ENCODE measurements at places on chromosomes 11 and 22.
A peak's percentile ranks its signal among the peaks of the same experiment; 100 is the strongest.

DNA sequence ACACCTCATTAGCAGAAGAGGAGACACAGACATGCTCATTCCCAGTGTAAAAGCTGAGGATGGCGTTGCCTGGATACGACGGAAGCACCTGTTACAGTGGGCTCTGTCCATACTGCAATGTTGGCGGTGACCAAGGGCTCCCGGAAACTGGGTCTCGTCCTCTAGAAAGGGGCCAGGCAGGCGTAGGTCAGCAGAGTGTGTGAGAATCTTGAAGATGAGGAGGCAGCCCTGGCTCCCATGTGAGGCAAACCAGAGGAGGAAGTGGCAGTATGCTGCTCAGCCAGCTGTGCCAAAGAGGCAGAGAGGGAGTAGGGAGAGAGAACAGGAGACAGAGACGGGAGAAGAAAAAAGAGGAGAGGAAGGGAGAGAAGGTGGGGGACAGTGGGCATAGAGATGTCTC lies 10.3 kb downstream of the LTO1 start:
- DNase-seq = no peak

GRCh38 chr22:48811885-48812284 lies 1015.8 kb downstream of the BRD1 start:
- no peak for DNase-seq

- no peak for DNase-seq
Observed at GRCh38 chr22:42931421-42932196, 74.5 kb upstream of the ARFGAP3 start.

DNA sequence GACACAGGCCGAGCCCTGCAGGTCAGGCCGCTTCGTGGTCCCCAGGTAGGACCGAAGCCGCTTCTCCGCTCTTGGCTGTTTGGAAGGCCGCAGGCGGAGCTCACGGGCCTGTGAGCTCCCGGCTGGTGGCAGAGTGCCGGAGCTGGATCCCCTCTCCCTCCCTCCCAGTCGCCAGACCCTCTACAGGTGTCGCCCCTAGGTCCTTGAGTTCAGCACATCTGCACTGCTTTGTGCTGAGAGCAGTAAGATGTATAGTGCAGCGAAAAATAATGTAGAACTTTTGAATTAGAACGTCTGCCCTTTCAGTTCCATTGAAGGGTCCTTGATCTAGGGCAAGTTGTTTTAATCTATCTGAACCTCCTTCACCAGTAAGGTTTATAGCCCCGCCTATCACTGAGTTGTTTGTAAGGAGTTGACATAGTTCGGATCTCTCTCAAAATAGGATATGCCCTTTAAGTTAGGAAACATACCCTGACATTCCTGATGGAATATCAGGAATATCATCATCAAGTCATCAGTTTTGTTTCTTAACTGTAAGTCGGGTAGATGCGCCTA lies 419 bp downstream of the ANKRD49 start:
- DNase-seq = no peak

- no peak for DNase-seq
Observed at GRCh38 chr22:35841907-35842518, 124.3 kb downstream of the APOL5 start.

DNA sequence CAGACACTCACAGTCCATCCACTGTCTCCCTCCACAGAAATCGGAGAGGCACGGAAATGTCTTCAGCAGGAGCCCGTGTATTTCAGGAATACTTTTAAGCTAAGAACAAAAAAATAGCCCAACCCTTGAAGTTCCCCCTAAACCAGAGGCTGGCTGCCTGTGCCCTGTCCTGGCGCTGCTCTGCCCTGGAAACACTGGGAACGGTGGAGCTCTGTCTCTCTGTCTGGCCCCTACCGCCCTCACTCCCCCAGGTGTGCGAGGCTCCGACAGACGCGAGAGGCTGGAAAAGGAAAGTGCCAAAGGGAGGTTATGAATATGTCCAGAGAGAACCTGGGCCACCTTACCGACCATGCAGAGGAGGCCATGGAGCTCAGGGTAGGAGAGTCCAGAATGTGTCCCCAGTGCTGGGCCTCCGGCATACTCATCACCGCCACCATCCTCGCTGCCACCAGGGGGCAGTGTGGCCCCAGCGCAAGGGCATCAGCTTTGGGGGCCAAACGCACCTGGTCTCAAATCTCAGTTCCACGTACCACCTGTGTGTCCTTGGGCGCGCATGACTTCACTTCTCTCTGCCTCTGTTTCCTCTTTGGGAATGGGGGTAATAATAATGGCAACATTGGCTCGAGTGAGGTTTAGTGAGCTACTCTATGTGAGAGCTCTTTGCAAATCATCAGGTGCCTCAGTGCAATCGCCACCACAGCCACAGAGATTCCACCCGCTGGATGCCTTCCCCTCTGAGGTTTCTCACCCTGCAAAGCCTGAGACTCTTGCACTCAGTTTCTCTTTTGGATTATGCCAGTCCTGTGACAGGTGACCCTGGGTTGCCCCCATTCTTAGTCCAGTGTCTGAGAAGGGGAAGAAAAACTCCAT lies 10.4 kb upstream of the SLCO2B1 start:
- DNase-seq = peak; percentile 72

- no peak for DNase-seq
Observed at GRCh38 chr22:37739035-37739434, 42.2 kb downstream of the TRIOBP start.

- DNase-seq = no peak
Observed at GRCh38 chr22:46373159-46373558, 37.6 kb downstream of the TRMU start.

DNA sequence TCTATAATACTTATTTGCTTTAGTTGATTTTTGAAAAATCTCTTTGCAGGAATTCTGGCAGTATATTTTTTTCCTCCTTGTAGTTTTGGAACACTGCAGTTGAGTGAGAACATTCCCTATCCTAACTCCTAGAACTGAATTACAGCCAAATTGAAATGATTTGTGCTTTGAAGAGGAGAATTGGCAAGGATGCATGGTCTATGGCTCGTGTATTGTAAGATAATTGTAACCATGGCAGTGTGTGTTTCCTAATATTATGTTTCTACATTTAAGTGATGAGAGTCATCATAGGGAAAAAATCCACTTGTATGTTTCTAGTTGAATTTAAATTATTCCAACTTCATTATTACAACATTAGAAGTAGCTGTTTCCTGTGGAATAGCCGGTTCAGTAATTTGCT lies 80.9 kb upstream of the MYO18B start:
- DNase-seq = no peak

DNA sequence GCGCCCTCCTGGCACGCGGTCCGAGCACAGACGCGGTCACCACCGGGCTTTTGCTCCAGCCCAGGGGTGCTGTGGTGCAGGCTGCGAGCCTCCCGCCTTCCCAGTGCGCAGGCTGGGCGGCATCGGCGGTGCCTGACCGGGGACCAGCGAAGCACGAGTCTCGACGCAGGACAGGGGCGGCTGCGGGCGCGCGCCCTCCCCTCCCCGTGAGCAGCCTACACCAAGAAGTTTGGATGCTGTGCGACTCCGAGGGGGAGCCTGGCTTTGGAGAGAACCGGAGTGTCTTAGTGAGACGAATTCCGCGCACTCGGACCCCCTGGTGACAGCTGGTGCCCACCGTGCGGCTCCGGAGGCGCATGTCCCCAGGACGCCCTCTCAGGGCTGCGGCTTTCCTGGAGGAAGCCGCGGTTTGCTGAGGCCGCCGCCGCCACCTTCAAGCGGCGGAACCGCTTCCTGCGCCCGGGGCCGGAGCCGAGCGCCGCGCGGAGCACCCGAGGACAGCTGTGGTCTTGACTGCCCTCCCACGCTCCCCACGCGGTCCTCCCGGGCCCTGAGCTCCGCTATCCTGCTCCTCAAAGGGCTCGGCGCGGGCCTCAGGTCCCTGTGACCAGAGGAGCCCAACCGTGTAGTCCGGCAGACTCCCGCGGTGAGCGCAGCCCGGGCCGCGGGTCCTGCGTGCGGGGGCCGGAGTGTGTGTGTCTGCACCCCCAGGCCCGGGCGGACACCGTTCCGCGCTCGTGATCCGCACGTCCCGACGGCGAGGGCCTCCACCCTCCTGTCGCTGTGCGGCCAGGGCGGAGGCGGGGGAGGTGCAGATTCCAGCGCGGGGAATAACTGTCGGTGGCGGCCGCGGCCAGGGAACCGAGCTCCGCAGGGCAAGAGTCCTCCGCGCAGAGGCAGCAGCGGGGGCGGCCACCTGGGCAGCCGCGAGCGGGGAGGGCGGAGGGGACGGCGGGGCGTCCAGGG lies 1.7 kb downstream of the FGF3 start:
- no peak for DNase-seq

GRCh38 chr11:95451682-95452081 lies 220.7 kb upstream of the SESN3 start:
- no peak for DNase-seq

GRCh38 chr11:14245444-14245843 lies 113.5 kb downstream of the RRAS2 start:
- no peak for DNase-seq

GRCh38 chr22:20438678-20439492 lies 1.3 kb upstream of the SCARF2 start:
- no peak for DNase-seq

DNA sequence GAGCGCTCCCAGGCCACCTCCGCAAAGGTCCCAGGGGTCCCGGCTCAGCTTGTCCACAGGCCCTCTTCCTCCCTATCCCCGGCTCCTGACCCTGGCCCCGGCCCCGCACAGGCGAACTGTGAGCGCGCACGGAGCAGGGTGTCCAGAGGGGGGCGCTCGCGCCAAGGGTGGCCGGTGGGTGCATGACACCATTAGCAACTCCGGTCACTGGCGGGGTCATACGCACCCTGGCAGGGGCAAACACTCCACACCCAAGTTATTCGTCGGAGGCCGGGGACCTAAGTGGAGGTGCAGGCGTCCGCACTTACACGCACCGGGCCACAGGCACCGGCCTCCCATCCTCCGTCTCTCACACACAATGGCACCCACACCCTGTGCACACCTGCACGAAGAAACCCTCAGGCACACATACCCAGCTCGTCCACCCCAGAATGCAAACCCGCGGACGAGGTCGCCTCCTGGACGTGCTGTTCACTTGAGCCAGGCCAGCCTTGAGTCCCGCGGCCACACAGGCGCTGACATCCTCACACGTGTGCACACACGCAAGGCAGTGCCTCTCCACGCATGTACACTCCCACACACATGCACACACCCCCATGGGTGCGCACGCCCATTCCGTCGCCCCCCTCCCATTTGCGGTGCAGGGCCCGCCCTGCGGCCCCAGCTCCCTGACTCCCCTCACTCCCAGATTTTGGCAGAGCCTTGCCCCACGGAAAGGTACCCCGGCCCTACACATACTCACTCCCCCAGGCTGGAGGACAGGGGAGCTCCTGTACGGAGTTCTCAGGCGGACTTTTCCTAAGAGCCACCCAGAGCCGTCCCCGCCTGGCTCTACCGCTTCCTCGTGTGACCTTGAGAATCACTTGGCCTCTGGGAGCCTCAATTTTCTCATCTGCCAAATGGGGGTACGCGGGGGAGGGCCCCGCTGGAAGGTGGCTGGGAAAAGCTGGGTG lies at the start of gene RASGRP2:
TSS of gene RASGRP2 (minus strand) at position 552 of the 953 bp plus-strand sequence. CDS start 1,276 bp downstream, outside the sequence.
- peak; percentile 74 for DNase-seq

- no peak for DNase-seq
Observed at GRCh38 chr11:84800755-84801346, 826.3 kb downstream of the DLG2 start.

DNA sequence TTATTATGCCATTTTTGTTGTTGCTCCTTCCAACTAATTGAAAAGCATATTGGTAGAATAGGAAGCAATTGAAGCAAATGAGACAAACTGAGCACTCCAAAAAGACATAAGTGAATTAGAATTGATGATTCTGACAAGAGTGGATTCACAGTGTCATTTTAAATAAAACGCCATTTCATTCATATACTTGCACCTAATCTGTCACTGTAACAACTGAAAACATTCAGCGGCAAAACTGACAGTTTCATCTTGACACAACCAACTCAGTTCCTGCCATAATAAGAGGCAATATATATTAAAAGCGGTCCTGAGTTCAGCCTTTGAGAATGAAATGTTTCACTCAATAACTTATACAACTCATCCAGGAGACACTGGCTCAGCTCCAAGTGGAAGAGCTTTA lies 306.8 kb downstream of the CNTN5 start:
- DNase-seq = no peak

DNA sequence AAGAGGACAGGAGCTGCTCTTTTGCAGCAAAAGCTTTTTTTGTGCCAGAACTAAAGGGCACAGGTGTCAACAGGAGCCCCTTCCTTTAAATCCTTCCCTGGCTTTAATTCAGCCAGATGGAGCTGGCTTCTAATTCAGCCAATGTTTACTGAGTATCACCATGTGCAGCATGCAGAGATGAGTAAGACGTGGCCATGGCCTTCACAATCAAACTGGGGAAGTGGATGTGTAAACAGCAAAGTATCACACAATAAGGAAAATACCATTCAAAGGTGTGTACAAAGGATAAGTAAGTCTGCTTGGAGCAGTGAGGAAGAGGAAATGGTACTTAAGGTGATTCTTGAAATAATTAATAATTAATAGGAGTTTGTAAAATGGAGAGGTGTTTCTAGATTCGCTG lies 243.4 kb downstream of the NXPE2 start:
- DNase-seq = no peak

- DNase-seq = no peak
Observed at GRCh38 chr11:16097543-16097942, 258.8 kb downstream of the SOX6 start.

DNA sequence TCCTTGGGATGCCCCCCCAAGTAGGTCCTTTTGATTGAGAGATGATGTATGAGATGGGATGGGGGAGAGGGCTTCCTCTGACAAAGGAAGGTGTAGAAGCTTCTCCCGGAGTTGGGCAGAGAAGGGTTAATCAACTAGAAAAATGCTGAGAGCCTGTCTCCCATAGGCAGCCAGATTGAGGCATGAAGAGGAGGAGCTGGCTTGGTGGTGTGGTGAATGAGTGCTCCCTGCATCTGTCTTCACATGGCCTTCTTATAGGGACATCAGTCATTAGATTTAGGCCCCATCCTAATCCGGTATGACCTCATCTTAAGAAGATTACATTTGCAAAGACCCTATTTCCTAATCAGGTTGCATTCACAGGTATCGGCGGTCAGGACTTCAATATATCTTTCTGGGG lies 61.1 kb downstream of the NFAM1 start:
- DNase-seq = no peak

DNA sequence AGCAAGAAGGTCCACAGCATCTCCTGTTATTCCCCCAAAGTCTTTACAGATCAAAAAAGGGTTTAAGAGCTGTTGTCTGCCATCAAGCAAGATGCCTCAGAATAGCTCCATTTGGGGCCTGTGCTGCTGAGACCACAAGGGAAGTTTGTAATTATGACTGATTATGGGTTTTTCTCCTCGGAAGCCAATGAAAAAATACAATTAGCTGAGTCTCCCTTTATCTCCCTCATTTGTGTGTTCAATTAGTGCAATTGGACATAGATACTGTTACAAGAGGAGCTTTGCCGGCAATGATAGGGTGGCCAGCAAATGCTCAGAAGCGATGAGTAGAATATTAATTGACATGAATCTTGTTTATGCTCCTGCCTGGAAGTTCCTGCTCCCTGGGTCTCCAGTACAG lies 83.7 kb downstream of the COMMD9 start:
- DNase-seq = no peak

GRCh38 chr11:2360081-2360642 lies 16.9 kb upstream of the CD81 start:
- no peak for DNase-seq

Measured in activated CD4-positive, alpha-beta T cell treated with anti-CD3 and anti-CD28 coated beads, Interleukin-2, amount 50 U/mL, for 4 hours (primary cell).